ENCODE measurements at places on chromosomes 6 and 20.

DNA sequence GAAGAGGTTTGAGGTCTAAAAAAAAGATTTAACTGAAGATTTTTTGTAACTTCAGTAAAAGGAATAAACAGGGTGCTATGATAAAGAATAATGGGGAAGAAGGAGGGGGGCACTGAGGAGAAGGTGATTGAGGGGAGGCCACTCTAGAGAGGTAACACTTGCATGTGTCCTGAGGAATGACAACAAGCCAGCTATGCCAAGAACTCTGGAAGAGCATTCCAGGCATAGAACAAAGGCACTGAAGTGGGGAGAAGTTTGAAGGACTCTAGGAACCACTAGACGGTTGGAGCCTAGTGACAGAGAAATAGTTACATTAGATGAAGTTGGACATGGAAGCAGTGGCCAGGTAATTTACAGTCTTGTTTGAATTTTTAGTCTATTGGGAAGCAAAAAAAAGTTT lies 10.8 kb upstream of the SF3B5 start:
- peak; percentile 49 for DNase-seq

- no peak for DNase-seq
Observed at GRCh38 chr20:25067102-25067987, 9.4 kb upstream of the ACSS1 start.

- no peak for DNase-seq
Observed at GRCh38 chr6:52373151-52373690, 11.3 kb downstream of the PAQR8 start.

DNA sequence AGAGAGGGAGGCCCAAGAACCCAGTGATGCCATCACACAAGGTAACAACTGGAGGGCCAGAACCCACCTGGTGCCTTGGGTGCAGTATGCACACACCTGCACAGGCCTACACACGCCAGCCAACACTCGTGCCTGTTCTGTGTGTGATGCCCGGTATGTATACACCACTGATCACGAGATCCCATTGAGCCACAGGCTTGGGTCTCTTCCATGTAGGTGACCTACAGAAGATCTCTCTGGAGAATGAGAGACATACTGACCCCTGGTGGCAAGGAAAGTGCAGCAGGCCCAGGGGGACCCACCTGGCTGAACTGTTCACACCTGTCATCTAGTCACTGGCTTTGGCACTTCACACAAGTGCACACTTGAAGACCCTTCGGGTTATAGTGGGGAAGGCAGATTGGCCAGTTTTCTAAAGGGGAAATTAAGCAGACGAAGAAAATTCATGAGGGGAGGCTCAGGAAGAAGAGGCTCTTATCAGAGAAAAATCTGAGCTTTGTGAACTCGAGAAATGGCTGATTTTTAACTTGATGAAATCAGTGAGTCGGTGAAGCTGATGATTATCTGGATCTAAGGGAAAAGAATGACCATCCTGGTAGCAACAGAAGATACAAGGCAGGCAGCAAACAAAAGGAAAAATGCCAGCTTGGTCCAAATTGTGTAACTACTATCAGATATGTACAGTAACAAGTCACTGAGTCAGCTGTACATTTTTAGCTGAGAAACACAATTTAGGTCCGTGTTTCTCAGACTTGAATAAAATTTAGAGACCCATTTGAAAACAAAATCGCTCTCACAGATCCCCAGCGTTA lies 69.1 kb upstream of the PBOV1 start:
- DNase-seq, result peak; percentile 3

DNA sequence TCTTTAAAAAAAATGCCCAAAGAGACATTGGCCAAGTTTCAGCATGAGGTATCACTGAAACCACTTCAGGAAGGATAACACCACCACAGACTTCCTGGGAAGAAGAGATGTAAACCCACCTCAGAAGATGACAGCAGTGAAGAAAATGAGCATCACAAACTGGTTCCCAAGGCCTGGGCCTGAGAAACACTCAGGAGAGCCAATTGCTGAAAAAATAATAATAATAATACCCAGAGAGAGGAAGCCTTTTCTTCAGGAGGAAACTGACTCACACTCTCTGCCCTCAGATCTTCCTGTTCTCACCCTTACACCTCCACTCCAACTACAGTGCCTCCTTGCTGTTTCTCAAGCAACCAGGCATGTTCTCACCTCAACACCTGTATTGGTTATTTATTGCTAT lies 68.1 kb upstream of the MAFB start:
- DNase-seq, result no peak

DNA sequence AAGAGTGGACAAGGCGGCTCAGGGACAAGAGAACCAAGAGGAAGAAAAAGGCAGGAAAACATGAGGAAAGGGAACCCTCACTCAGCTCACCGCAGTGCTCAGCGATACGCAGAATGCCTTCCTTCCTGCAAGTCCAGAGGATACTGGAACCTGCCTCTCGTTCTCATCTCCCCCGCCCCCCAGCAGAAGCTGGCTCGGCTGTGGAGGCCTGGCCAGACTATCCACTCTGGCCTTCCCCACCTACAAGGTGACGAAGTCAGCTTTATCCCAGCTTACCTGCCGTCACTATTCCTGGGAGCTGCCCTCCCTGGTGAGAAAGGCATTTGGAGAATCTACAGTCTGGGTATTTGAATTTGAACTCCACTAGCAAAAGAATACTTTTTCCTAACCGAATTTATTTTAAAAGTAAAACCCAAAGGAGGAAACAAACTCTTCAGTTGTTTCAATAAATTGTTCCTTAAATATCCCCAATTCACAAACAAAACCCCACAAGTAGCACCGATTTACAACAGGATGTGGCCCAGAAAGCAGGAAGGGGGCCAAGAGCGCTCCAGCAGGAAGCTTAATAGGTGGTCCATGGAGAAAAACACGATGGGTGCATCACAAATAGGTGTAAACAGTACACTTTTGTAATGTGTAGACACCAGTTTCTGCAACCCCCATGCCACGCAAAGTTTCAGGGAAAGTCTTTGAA lies 2.1 kb upstream of the DIDO1 start:
- no peak for DNase-seq

DNA sequence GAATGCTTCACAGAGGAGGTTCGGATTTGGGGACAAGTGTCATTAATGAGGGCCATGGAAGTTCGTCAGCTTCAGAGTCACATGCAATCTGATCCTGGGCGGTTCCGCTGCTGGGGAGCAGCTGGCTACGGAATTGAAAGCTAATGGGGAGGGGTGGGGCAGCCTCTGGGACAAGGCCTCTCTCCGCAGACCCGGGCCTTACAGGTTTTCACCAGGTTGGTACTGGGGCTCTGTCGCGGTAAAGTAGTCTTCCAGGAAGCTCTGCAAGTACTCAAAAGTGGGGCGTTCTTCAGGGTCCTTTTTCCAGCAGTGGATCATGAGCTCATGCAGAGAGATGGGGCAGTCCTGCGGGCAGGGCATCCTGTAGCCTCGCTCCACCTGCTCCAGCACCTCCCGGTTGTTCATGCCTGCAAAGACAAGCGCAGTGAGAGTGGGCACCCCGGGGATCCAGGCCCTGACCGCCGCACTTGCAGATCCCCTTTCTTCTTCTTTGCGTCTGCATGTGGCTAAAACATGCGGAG lies 55.9 kb upstream of the TRAF3IP2 start:
- DNase-seq, result no peak

DNA sequence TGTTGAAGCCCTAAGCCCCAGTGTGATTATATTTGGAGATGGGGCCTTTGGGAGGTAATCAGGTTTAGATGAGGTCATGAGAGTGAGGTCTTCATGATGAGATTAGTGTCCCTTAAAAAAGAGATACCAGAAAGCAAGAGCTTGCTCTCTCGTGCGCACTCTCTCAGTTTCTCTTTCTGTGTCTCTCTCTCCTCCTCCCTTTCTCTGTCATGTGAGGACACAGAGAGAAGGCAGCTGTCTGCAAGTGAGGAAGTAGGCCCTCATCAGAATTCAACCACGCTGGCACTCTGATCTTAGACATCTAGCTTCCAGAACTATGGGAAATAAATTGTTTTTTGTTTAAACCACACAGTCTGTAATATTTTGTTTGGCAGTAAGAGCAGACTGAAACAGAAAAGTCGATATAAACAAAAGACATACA lies 180.5 kb downstream of the IBTK start:
- no peak for DNase-seq

DNA sequence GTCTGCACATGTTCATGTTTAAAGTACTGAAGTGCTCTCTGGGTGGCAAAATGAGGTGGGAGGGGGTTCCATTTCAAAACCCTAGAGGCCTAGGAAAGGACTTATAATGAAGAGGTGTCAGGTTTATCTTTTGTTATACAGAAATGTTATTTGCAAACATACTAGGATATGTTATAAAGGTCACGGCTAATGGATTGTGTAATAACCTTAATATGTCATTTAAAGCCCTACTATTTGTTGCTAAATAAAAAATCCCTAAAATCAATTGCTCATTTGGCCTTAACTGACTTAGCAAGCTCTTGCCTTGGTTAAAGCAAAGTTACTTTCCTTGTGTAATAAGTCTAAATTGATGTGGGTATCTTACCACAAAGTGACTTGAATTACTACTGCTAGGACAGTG lies 8.8 kb downstream of the NKX2-4 start:
- no peak for DNase-seq

GRCh38 chr20:51104960-51105920 lies 82.3 kb upstream of the KCNG1 start:
- DNase-seq, result no peak

- no peak for DNase-seq
Observed at GRCh38 chr20:43549416-43550065, 9.3 kb upstream of the SGK2 start.

DNA sequence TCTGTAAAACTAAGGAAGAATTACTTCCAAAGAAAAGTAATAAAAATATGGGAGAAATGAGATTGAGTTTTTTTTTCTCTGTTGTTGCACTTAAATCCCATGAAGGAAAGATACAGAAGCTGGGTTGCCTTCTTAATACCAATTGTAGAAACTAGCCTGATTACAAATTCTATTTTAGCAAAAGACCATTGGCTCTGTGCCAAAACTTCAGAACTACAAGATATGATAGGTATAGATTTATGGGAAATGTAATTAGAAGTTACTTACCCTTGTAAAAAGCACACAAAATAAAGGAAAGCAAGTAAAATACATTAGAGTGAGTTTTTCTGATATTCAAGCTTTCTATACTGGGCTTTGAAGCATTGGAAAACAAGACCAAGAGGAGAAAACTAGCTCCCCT lies 73.5 kb upstream of the SCGN start:
- no peak for DNase-seq

DNA sequence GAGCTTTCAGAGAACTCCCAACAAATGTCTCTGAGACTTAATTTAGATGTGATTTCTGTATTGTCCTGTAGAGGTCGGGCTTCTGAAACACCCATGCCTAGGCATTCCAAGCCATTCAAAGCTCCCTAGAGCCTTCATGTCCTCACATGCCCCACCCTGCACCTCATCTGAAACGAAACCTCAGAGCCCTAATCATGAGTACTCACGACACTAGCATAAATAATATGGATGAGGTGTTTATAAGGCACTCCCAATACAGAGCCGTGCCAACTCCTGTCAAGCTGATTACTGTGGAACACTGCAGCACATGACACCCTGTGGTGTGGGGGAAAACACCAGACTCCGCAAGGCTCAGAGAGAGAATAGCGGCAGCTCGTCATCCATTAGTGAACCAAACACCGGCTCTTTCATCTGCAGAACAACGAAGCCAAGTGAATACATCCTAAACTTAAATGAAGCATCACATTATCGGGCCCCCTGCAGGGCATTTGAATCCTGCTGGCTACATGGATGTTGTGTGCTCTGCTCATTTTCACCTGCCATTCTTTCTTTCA lies 83.8 kb downstream of the FNDC1 start:
- DNase-seq, result peak; percentile 17

- DNase-seq, result no peak
Observed at GRCh38 chr6:130050230-130050629, 31.8 kb downstream of the L3MBTL3 start.

DNA sequence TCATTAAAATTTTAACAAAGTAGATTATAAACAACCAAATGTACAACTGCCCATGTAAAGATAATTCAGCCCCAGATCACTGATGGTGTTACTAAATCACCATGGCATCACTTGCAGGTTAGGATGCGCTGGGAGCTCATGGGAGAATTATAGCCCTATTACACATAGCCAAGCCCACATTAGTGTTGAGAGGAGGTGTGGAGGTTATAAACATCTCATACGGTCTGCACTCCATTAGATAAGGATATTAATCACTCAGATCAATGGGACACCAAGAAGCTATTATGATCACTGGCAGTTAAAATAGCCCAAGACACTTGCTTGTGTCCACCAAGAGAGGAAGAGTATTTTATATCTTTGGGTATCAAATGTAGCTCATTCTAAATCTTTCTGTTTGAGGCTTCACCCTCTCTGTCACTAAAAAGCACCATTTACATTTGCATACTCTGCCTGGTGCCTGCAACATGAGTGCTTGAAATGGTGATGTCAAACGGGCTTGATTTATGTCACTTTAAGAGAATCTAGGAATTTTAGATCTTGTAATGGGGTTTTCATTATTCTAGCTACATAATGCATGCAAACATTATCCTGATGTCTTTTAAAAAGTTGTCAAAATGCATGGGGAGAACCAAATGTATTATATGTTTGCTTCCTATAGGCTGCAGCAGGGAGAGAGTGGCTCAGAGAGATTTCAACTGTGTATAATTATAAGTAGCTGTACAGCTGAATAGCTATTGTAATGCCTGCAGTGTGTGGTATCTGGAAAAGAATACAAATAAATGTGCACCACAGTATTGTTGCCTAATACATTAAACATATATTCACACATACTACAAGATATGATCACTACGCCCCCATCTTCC lies 654.1 kb upstream of the MARCKS start:
- DNase-seq, result no peak

DNA sequence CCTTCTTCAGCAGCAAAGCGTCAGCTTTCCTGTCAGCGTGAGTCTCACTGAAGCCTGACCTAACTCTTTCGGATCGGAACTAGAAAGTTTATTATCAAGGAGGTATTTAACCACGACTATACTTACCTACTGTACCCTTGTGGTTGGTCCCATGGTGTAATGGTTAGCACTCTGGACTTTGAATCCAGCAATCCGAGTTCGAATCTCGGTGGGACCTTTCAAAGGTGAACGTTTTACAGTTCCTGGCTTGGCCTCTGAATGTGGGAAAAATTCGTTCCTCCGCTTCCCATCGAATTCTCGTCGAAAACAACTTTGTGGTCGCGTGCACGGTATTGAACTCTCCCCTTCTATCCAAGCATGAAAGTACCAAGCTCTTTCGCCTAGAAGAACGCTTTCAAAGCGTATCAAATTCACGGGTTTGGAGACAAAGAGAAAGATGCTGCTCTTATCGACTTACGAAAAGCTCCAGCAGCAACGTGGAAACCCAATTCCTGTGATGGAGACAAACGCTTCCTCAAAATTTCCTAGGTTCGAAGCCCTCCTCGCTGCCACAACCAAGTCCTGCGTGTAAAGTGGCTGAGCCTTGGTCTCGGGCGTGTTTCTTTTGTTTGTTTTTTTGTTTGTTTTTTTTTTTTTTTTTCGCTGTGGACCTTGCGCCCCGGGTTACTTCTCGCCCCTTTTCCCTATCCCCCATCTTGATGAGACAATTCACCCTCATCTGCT lies 63.7 kb downstream of the GPX5 start:
- peak; percentile 95 for DNase-seq
